ENCODE measurements at places on chromosomes 1 and 21.
A peak's percentile ranks its signal among the peaks of the same experiment; 100 is the strongest.

GRCh38 chr1:18386591-18386990, 94.1 kb upstream of the KLHDC7A start:
- no peaks in the 10 kb centered on the region for H3K4me1 ChIP-seq
- no peaks in the 10 kb centered on the region for H3K27me3 ChIP-seq
- H3K27ac ChIP-seq = no peak overlapping the region
- no peak overlapping the region for H3K4me3 ChIP-seq

DNA sequence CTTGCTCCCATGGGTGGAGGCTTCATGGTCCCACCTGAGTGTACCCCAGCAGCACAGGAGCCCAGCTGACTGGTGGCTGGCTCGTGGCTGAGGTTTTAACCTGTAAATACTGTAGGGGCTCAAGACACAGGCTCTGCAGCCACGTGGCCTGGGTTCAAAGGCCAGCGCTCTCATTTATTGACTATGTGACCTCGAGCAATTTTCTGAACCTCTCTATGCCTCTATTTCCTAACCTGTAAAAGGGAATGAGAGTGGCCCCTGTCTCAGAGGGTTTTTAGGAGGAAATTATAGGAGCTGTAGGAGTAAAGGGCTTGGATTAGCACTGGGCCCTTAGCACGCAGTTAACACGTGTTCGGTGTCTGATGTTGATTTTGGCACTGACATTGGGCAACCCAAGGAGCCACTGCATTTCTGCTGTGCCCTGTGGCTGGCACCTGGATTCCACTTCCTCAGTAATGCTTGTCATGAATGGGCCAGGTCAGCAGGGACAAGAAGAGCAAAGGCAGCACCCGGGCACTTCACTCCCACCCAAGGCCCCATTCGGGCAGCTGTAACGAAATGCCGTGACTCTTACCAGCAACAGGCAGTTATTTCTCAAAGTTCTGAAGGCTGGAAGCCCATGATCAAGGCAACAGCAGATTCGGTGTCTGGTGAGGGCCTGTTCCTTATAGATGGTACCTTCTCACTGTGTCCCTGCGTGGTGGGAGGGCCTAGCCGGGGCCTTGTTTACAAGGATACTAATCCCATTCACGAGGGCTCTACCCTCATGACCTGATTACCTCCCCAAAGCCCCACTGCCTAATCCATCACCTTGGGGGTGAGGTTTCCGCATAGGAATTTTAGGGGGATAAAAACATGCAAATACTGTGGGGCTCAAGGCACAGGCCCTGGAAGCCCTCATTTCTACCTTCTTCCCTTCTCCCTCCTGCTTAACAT, 25.2 kb downstream of the ARHGEF10L start:
- H3K27me3 ChIP-seq = no peaks in the 10 kb centered on the region
- H3K36me3 ChIP-seq = no peaks in the 10 kb centered on the region
- no peak overlapping the region for H3K4me3 ChIP-seq
- H3K27ac ChIP-seq = peak overlapping the region; percentile 91

GRCh38 chr1:55478742-55479141, 263.6 kb upstream of the USP24 start:
- no peak overlapping the region for H3K27ac ChIP-seq
- H3K36me3 ChIP-seq = no peaks in the 10 kb centered on the region
- no peak for DNase-seq

DNA sequence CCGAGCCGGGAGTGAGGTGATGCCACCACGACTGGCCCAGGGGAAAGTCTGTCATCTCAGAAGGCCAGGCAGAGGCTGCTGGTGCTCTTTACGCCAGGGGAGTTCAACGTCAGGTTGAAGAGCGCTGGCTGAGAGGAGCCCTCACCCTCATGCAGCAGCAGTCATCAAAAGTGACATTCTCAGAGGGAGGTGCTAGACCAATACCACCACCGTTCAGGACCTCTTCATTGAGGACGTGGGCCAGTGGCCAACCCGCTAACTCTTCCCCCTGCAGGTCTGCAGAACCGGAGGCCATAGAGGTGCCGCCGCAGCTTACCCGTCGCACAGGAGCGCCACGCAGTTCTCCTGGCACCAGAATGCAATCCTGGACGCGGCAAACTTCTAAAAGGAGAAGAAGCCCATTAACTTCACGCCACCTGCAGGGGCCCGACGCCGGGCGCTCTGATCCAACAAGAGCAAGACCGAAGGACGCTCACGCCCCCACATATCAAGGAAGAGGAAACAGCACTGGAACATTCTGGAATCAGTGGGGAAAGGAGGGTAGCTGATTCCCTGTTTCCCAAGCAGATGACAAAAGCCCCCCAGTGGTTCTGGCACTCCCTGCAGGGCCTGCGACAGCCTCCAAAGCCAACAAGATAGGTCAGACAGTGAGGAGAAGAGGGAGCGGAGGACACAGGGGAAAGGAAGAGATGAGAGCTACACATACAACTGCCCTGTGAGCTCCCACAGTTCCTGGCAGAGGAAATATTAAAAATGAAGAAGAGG, 24.9 kb downstream of the WDR4 start:
- no peak for DNase-seq
- H3K4me3 ChIP-seq = no peak overlapping the region

All from osteocyte (in vitro differentiated cells).